ENCODE measurements at places on chromosomes 3 and 15. TPM values are rescaled to one million over a fixed set of nuclear protein-coding genes. Genes with fewer than 3 reads are reported as not detected.
A peak's percentile ranks its signal among the peaks of the same experiment; 100 is the strongest.

GOLGA6L9 gene
- 17.5 TPM for total RNA-seq

CACNA2D2 gene
- total RNA-seq = 5.0 TPM

GRCh38 chr3:174193604-174194003 is 665.5 kb upstream of the NAALADL2 start:
- H3K27me3 ChIP-seq = no peaks in the 10 kb centered on the region
- no peaks in the 10 kb centered on the region for H3K4me1 ChIP-seq
- DNase-seq = no peak
- no peak overlapping the region for H3K27ac ChIP-seq

GPR87 gene
- not detected for total RNA-seq

- H3K27ac ChIP-seq = no peak overlapping the region
- no peak for DNase-seq
- H3K4me3 ChIP-seq = no peak overlapping the region
- no peaks in the 10 kb centered on the region for H3K4me1 ChIP-seq
- no peaks in the 10 kb centered on the region for H3K36me3 ChIP-seq
Measured at GRCh38 chr3:75342425-75342824, 321.7 kb upstream of the FRG2C start.

DNA sequence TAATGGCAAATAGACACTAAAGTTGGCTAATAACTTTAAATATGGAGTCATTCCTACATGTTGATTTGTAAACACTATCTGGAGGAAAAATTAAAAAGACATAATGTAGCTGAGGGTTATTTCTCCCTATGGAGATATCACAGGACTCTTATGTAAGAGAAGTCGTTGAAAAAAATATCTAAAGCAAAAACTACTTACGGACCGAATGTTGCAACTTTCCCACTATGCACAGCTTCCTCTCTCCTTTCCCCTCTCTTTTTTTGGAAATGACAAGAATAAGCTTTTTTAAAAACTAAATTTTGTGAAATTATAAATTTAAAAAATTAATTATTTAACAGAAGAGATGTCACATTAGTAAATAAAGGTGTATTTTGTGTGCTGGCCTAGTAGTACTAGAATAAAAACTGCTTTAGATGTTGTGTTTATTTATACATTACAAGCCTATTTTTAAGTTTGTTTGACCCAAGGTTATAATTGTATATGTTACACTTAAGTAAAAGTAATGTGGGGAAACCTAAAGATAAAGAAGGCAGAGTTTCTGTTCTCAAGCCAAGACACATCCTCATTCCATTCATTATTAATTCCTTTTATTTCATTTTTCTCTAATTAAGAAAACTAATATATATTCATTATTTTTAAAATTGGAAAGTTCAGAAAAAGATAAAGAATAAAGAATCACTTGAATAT is 20.7 kb upstream of the PPARG start:
- no peaks in the 10 kb centered on the region for H3K4me1 ChIP-seq
- no peak overlapping the region for H3K4me3 ChIP-seq
- H3K36me3 ChIP-seq = no peaks in the 10 kb centered on the region
- H3K27me3 ChIP-seq = no peaks in the 10 kb centered on the region
- H3K27ac ChIP-seq = no peak overlapping the region
- DNase-seq = no peak

BCHE gene
- total RNA-seq = 4.0 TPM

EDC3 gene
- 66.0 TPM for total RNA-seq

TEX55 gene
- total RNA-seq = not detected

DNA sequence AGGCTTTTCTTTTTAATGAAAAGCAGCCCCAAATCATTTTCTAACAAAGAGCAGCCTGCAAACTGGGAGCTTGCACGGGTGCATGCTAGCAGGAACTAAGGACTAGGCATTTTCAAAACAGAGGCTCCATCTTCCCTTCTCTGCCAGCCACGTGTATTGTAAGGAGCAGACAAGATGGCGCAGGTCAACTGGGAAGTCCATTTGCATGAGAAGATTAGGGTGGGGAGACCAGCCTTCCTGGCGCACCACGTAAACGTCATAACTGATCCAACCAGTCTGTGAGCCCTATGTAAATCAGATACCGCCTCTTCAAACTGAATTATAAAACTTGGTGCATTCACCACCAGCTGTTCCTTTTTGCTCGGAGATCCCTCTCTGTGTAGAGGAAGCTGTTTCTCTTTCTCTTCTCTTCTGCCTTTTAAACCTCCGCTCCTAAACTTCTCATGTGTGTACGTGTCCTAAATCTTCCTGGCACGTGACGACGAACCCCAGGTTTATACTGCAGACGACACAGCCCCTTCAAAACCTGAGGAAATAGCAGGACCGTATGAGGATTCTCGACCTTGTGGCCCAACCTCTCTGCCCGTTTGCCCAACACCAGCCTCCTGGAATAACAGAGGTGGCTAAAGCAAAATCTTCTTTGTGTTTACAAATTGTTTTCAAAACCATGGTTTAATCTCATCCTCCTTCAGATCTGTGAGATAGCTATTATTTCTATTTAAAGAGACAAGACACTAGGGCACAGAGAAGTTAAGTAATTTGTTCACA is 26.4 kb upstream of the SLC30A4 start:
- no peaks in the 10 kb centered on the region for H3K4me1 ChIP-seq
- no peak overlapping the region for H3K27ac ChIP-seq
- no peak for DNase-seq
- no peak overlapping the region for H3K4me3 ChIP-seq
- H3K27me3 ChIP-seq = no peaks in the 10 kb centered on the region

- H3K27ac ChIP-seq = no peak overlapping the region
- DNase-seq = no peak
- H3K36me3 ChIP-seq = no peaks in the 10 kb centered on the region
- H3K4me3 ChIP-seq = no peak overlapping the region
- no peaks in the 10 kb centered on the region for H3K4me1 ChIP-seq
Measured at GRCh38 chr3:166783206-166783605, 596.9 kb downstream of the ZBBX start.

DNA sequence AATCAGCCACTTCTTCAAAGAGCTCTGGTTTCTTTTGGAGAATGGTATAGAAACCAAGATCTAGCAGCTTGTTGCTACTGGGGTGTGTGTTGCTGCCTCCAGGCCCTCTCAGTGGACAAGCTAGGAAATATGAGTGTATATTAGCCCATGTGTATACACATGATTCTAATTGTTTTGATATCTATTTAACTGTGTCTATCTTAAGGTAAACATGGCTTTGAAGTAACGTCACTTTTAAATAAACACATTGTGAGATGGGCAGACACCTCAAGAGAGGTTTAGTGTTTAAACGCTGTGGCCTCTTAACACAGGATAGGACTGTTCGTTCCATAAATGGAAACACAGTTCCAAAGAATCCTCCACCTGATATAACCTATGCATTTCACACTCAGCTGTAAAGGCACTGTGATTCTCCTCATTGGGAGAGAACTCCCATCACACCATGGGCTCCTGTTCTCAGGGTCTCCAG is 87.0 kb downstream of the GMPS start:
- no peak for DNase-seq
- peaks cover 3% of the 10 kb centered on the region for H3K36me3 ChIP-seq
- H3K4me3 ChIP-seq = no peak overlapping the region
- no peaks in the 10 kb centered on the region for H3K4me1 ChIP-seq

DNA sequence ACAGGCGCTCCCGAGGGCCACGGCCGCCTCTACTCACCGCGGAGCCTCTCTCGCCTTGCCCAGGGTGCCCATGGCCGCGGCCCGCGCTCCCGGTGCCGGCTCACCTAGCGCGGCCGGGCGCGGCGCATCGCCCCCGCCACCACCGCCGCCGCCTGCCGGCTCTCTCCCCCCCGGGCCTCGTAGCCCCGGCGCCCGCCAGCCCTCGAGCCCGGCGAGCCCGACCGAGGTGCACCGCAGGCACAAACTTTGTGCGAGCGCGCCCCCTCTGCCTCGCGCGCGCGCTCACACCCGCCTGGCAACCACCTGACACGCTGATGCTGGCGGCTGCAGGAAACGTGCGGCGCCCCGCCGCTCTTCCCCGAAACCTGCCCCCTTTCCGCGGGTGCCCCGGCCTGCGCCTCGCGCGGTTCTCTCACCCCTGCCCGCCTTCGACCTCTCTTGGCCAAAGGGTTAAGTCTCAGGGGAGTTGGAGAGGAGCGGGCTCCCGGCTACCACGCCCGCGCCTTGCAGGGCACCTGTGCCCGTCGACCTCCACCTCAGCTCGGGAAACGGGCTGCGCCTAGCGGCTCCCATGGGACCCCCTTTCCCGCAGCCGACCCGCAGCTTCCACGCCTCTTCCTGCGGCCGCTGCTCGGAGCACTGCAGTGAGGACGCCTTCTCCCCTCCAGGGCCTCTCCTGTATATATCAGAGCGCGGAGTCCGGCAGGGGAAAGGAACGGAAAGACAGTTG is at the start of gene RASGRP1:
Gene RASGRP1 (minus strand): TSS at position 258 of the 730 bp plus-strand sequence. CDS start 186 bp downstream, at position 72.
- H3K4me1 ChIP-seq = no peaks in the 10 kb centered on the region
- no peaks in the 10 kb centered on the region for H3K36me3 ChIP-seq
- peaks cover 3% of the 10 kb centered on the region for H3K27me3 ChIP-seq
- DNase-seq = peak; percentile 64
- no peak within 1 kb of the TSS for H3K27ac ChIP-seq

GRCh38 chr3:175338775-175339535 is 479.8 kb downstream of the NAALADL2 start:
- H3K36me3 ChIP-seq = no peaks in the 10 kb centered on the region
- no peaks in the 10 kb centered on the region for H3K27me3 ChIP-seq
- no peak overlapping the region for H3K4me3 ChIP-seq
- no peak for DNase-seq
- H3K4me1 ChIP-seq = no peaks in the 10 kb centered on the region

RAD18 gene
- 11.9 TPM for total RNA-seq

- no peak for DNase-seq
- peaks cover 3% of the 10 kb centered on the region for H3K27me3 ChIP-seq
- no peak overlapping the region for H3K4me3 ChIP-seq
- H3K27ac ChIP-seq = no peak overlapping the region
- peaks cover 8% of the 10 kb centered on the region for H3K4me1 ChIP-seq
- H3K36me3 ChIP-seq = peaks cover 4% of the 10 kb centered on the region
Measured at GRCh38 chr15:92112180-92112579, 258.7 kb downstream of the SLCO3A1 start.

DNA sequence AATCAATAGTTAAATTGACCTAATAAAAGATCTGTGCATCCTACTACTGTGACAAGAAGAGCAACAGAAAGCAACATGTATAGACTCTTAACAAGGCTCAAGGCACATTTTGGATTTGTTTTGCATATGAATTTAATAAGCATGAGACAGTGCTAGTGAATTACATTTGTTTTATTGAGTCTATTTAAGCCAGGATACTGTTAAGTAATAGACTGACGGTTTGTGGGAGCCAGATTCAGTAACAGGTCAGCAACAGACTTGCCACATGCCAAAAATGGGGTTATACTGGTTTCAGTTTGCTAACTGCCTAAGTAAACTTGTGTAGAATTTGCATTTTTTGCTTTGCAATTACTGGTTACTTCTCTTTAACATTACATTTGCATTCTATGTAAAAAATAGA is 54.0 kb downstream of the MBNL1 start:
- no peak for DNase-seq
- H3K27me3 ChIP-seq = no peaks in the 10 kb centered on the region
- no peak overlapping the region for H3K27ac ChIP-seq
- no peaks in the 10 kb centered on the region for H3K36me3 ChIP-seq
- no peak overlapping the region for H3K4me3 ChIP-seq

ZNF502 gene
- 0.32 TPM for total RNA-seq

TRMT10C gene
- 23.5 TPM for total RNA-seq

ARL14 gene
- total RNA-seq = not detected

GRCh38 chr15:75231836-75232235 is 26.3 kb upstream of the GOLGA6C start:
- no peaks in the 10 kb centered on the region for H3K4me1 ChIP-seq
- H3K27ac ChIP-seq = no peak overlapping the region
- H3K27me3 ChIP-seq = peaks cover 17% of the 10 kb centered on the region

SPINT1 gene
- 6.0 TPM for total RNA-seq

- no peak overlapping the region for H3K27ac ChIP-seq
- no peak for DNase-seq
- peaks cover 4% of the 10 kb centered on the region for H3K4me1 ChIP-seq
- H3K36me3 ChIP-seq = no peaks in the 10 kb centered on the region
- H3K4me3 ChIP-seq = peak overlapping the region; percentile 5
Measured at GRCh38 chr3:69741032-69741767, 1.9 kb downstream of the MITF start.

ATP8B4 gene
- total RNA-seq = not detected

GRCh38 chr3:102745881-102746280 is 311.1 kb downstream of the ZPLD1 start:
- H3K27ac ChIP-seq = no peak overlapping the region
- H3K4me3 ChIP-seq = no peak overlapping the region
- H3K36me3 ChIP-seq = no peaks in the 10 kb centered on the region
- no peaks in the 10 kb centered on the region for H3K27me3 ChIP-seq
- no peak for DNase-seq
- no peaks in the 10 kb centered on the region for H3K4me1 ChIP-seq

- H3K4me3 ChIP-seq = no peak overlapping the region
- no peaks in the 10 kb centered on the region for H3K36me3 ChIP-seq
- no peak overlapping the region for H3K27ac ChIP-seq
- H3K27me3 ChIP-seq = no peaks in the 10 kb centered on the region
- H3K4me1 ChIP-seq = no peaks in the 10 kb centered on the region
- no peak for DNase-seq
Measured at GRCh38 chr15:42929306-42929848, 8.8 kb upstream of the TTBK2 start.
